ENCODE measurements at places on chromosomes 5 and 9.

DNA sequence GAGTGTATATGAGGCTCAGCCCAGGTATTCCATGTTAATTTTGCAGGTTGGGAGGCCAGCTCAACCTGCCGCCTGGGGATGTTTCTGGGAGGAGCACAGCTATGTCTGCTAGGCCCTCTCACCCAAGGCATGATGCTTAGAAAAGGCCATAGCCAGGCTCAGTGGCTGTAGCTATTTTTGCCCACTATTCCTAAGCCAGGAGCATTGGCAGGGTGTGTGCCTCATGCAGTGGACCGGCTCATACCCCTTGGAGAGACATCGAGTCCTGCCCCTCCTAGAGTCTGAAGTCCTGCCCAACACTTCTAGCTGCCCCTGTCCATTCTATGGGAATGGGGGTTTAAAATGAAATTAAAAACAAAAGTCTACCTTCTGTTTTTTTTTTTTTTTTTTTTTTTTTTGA, 22.3 kb downstream of the ADCY2 start:
- DNase-seq: no peak

DNA sequence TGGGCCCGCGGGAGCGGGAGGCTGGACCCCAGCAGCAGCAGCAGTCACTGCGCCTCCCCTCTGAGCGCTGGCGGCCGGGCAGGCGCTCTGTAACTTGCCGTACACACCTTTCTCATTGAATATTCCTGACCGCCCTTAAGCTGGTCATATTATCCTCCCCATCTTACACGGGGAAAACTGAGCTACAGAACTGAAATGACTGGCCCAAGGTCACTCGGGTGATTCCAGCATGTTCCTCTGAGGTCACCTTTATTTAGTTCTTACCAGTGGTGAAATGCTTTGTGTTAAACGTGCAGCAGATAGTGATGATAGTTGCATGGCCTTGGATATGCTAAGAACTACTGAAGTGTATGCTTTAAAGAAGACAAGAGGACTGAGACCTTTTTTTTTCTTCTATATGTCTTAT, 607 bp downstream of the UQCRQ start:
- no peak for DNase-seq

GRCh38 chr5:74375271-74375670, 265.3 kb downstream of the ENC1 start:
- no peak for DNase-seq

GRCh38 chr5:126508251-126508961, 85.2 kb downstream of the GRAMD2B start:
- no peak for DNase-seq

DNA sequence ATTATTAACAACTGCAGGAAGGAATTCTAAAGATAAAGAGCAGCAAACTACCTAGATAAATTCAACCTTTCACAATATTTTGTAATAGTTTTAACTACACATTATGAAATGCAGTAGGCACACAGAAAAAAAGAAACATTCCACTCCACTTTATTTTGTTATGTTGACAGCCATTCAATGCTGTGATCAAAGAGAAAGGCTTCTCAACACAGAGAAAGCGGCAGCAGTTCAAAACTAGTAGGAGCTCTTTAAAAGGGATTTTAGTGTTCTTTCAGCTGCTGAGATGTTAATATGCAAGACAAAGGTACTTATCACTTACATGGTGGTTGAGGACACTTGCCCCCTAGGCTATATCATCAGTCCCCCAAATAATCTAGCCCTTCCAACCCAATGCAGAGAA, 11.6 kb downstream of the CEMIP2 start:
- DNase-seq: no peak

- no peak for DNase-seq
Observed at GRCh38 chr5:93831449-93831848, 90.0 kb upstream of the POU5F2 start.

GRCh38 chr9:82923092-82923911, 139.6 kb downstream of the RASEF start:
- no peak for DNase-seq

DNA sequence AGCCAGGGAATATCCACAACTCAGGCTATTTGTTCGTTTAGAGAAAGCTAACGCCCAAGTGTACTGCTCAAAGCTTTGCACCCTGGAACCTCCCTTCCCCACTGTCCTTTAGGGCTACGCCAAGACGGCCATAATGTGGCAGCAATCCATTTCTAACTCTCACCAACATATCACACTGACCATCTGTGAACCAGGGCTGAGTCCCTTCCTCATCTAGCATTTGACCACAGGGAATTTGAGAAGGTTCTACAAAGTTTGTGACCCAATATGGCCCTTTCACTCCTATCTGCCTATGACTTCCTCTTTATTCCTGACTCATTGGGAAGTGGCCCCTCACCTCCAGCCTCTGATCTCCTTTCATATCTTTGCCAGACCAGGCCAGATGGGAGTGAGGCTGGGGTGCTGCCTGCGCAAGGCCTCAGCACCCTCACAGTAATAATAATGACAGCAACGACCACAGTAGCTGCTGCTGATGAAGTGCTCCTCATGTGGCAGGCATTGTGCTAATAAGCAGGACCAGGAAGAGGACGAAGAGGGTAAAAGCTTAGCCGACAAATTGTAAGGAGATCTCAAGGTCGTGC, 9.3 kb upstream of the ARAP3 start:
- DNase-seq: no peak

DNA sequence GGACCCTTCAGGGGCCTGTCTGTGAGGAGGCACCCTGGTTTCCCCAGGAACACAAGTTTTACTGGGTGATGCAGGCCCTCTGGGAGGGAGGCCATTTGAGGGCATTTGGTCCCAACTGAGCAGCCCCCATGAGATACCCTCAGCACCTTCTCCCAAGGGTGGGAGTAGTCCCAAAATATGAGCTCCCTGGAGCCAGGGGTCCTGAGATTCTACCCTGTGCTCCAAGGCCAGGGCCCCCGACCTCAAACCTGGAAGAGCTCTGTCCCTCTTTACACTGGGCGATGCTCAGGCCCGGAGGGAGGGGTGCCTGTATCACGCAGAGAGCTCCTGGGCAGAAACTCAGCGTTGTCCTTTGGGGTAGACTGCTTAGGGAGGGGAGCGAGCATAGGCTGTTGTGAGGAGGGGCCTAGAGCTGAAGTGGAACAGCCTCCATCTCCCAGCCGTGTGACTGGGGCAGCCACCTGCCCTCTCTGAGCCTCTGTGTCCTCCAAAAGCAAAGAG, 64.0 kb upstream of the SYNPO start:
- no peak for DNase-seq

- DNase-seq: no peak
Observed at GRCh38 chr9:37669232-37669631, 18.5 kb downstream of the FRMPD1 start.

DNA sequence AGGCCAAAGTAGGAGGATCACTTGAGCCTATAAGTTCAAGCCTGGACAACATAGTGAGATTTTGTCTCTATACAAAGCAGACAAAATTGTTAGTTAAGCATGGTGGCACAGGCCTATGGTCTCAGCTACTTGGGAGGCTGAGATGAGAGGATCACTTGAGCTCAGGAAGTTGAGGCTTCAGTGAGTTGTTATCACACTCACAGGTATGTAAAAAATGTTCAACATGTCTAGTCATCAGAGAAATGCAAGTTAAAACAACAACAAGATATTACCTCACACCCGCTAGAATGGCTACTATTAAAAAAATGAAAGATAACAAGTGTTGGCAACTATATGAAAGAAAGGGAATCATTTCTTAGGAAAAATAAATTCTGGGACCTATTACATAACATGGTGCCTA, 341.5 kb upstream of the ST8SIA4 start:
- DNase-seq: no peak

- no peak for DNase-seq
Observed at GRCh38 chr9:71025201-71025600, 96.2 kb downstream of the TRPM3 start.

- DNase-seq: no peak
Observed at GRCh38 chr5:115809946-115810345, 6.5 kb downstream of the CDO1 start.
